Activated CD4-positive, alpha-beta T cell treated with anti-CD3 and anti-CD28 coated beads, Interleukin-2, amount 50 U/mL, for 4 hours (primary cell): ENCODE measurements at places on chromosomes 12 and 14.

DNA sequence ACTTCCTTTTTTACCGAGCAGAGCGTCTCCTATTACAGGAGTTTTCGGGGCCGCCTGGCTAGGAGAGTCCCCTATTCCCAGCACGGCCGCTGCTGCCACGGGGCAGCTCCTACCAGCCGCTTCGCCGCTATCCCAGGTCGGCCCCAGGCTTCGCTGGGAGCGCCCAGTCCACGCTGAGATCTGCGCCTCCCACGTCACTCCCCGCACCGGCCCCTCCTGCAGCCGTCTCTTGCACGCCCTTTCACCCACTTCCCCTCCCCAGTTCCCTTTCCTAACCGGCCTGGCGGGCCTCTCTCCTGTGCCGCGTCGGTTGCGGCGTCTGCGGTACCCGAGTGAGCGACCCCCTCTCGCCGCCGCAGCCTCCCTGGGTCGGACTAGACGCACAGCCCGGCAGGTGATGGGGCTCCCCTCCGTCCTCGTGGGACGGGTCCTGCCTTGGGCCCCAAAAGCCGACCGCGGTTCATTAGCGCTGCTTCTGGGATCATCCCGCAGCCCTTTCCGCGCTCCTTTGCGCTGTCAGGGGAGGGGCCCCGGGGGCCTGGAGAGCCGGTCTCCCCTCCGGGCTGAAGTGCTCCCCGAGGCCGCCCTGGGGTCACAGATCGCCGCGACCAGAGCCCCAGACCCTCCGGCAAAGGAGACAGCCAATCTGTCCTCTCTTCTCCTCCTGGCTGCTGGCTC lies 1318.4 kb downstream of the TMEM121 start:
- peak; percentile 53 for DNase-seq

DNA sequence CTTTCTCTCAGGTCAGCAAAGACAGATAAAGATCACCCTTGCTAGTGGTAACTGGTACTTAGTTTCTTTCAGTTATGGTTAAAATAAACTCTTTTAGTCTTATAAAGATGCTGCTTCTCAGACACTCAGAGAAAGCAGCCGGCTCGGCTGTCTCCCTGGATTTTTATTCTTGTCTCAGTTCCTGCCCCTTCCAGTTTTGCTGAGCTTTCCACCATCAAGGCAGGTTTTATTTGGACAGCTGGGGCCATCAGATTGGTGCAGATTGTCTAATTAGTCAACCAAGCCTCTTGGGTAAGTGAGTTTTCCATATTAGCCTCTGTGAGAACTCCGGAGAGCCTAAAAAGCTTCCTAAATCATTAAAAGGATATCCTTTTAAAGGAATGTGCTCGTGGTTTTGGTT lies 130.8 kb upstream of the BMP4 start:
- DNase-seq, result no peak

- peak; percentile 25 for DNase-seq
These were observed 66.2 kb upstream of the GPR68 start for GRCh38 chr14:91310606-91311283.

- no peak for DNase-seq
These were observed 136.9 kb downstream of the SLC38A1 start for GRCh38 chr12:46131732-46132469.

- no peak for DNase-seq
These were observed 15.8 kb downstream of the KRT7 start for GRCh38 chr12:52248541-52249461.

DNA sequence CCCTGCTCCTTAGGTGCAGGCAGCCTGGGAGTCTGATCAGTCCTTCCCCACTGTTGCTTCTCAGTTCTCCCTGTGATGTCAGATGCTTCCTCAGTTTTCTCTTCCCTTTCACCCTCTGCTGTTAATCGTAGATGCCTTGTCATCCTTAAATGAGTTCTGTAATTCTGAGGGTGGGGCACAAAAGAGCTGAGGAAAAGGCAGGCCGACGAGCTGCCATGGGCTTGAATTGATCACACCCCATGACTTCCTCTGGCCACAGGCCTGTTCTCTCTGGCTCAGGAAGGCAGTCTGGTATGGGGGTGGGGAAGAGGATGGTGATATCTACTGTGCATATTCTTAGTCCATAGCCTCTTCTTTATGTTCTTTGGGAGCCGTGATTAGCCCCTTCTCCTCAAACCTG lies 5.2 kb upstream of the AP1G2 start:
- no peak for DNase-seq

- no peak for DNase-seq
These were observed 30.4 kb downstream of the FBXO34 start for GRCh38 chr14:55301437-55302121.

GRCh38 chr12:122327494-122328385 lies 61.4 kb upstream of the VPS33A start:
- no peak for DNase-seq

- DNase-seq, result no peak
These were observed 393.8 kb upstream of the DCN start for GRCh38 chr12:91576432-91576831.

DNA sequence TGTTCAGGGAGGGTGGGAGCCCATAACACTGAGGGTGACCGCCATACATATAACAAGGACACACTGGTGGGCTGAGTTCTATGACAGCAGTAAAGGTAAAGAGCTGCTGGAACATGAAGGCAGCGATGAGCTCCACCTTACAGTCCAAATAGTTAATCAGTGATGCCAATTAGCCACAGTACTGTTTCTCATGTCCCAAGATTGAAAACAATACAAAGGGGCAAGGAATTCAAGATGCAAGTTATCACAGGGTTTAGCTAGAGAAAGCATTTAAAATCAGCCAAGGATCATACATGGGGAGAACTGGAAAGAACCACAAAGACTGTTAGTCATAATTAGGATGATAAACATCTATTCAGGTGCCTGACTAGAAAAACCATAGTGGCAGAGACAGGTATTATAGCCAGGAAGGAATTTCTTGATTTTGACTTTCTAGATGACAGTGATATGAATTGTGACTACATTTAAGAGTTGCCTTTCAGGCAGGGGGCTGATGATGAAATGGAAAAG lies 221.2 kb downstream of the SLC2A13 start:
- no peak for DNase-seq

- no peak for DNase-seq
These were observed 255.7 kb downstream of the ADGRD1 start for GRCh38 chr12:131209082-131210070.

DNA sequence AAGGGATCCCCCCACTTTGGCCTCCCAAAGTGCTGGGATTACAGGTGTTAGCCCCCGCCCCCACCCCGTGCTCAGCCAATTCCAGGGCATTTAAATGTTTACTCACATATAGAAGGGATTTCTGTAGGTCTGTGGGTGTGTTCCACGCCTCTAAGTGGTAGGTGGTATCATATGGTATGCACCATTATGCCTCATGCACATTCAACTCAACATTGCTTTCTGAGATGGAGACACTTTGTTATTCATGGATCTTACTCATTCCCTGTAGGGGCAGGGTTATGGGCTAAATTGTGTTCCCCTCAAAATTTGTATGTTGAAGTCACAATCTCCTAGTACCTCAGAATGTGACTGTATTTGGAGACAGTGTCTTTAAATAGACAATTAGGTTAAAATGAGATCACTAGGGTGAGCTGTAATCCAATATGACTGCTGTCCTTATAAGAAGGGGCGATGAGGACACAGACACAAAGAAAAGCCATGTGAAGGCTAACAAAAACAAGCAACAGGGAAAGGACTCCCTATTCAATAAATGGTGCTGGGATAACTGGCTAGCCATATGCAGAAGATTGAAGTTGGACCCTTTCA lies 200.6 kb downstream of the EFCAB11 start:
- DNase-seq, result no peak

GRCh38 chr14:35829449-35829848 lies 3.3 kb downstream of the BRMS1L start:
- DNase-seq, result no peak

DNA sequence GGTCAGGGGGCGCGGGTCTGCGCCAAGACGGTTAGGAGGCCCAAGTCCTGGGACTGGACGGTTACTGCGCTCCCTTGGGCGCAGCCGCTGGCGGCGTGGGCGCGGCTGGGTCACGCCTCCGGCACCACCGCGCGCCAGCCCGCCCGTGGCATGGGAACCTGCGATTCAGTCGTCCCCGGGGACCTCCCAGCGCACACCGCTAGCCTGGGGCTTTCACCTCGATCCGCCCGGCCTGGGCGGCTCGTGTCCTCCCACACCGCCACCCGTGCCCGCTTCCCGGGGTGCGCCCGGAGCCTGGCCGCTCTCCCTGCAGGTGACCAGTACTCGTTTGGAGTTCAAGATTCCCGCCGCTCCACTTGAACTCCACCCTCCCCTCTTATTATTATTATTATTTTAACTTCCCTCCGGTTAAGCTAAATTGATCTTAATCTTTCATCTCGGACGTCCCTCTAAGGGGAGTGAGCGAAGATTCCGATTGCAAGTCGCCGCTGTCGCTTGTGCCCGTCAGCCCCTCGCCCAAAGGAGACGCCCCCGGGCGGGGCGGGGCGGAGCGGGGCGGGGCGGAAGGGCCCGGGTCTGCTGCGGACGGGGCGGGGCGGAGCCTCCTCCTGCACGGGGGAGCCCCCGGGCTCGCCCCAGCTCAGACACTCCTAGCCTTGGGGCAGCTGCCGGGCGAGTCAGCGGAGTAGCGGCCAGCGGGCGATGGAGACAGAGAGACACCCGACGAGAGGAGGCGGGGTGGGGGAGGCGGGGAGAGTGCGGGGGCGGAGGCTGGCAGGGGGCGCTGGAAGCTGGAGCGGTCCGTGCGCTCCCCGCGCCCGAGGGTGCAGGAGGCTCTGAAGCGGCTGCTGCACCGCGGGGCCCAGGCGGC lies at the start of gene KCNMB4:
KCNMB4 (plus strand) TSS at position 643 of the 871 bp plus-strand sequence. CDS start 445 bp downstream, outside the sequence.
- peak; percentile 60 for DNase-seq

DNA sequence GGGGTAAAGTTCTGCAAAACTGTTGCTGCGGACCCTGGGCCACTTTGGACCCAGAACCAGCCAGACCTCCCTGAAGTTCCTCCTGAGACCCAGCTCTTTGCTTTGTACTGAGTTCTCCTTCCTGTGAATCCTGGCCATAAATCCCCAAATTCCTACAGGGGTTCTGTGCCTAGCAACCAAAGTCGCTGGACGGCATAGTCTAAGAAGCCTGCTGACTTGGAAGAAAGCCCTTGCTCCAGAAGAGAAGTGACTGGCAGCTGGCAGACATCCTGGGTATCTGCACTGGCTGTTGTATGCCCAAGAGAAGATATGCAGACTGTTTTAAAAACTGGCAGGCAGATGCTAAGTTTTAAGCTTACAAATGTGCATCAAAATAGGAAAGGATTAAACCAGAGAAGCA lies 99.9 kb upstream of the SLC24A4 start:
- DNase-seq, result no peak

- DNase-seq, result no peak
These were observed 105.4 kb downstream of the CRACR2A start for GRCh38 chr12:3647504-3647903.

- no peak for DNase-seq
These were observed 26.7 kb downstream of the SPX start for GRCh38 chr12:21552635-21553328.

DNA sequence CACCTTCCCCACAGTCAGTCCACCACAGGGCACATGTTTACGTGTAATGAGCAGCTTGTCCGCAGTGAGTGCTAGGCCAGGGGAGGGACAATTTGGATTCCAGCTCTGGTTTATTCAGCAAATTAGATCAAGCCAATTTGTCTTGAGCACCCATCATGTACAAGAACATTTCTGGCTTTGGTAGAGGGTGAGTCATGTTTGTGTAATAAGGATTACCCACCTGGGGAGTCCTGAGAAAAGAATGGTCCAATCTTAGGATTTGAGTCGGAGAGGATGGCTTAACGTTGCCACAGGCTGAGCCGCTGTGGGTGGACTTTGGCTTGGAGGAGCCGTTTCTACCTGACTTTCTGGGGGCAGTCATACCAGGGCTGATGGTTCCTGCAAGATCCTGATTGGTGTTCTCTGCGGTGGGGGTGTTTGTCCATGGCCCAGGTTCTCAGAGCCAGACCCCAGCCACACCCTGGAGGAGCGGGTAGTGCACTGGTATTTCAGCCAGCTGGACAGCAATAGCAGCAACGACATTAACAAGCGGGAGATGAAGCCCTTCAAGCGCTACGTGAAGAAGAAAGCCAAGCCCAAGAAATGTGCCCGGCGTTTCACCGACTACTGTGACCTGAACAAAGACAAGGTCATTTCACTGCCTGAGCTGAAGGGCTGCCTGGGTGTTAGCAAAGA lies 143.7 kb downstream of the SMOC1 start:
- DNase-seq, result no peak

DNA sequence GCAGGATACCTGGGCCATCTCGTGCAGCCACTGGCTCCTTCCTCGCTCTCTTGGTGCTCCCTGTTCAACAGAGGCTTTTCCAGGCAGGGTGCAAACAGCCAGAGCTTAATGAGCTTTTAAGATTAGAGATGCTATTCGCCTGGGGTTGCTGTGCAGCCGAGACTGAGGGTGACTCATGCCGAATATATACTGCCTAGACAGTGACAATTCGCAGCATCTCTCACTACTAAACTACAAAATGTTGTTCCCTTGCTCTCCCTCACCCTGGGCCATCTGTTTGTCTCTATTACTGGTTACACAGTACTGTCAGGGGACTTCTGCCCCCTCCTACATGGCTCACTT lies 26.0 kb upstream of the TESC start:
- DNase-seq, result no peak

GRCh38 chr14:90140956-90141316 lies 79.1 kb downstream of the KCNK13 start:
- no peak for DNase-seq

- peak; percentile 59 for DNase-seq
These were observed 2.9 kb upstream of the SETD1B start for GRCh38 chr12:121800694-121801594.

GRCh38 chr12:28988325-28988704 lies 160.8 kb upstream of the FAR2 start:
- no peak for DNase-seq

GRCh38 chr14:67680121-67680602 lies 5.7 kb upstream of the VTI1B start:
- no peak for DNase-seq

GRCh38 chr12:132167611-132168310 lies 23.5 kb downstream of the NOC4L start:
- no peak for DNase-seq

DNA sequence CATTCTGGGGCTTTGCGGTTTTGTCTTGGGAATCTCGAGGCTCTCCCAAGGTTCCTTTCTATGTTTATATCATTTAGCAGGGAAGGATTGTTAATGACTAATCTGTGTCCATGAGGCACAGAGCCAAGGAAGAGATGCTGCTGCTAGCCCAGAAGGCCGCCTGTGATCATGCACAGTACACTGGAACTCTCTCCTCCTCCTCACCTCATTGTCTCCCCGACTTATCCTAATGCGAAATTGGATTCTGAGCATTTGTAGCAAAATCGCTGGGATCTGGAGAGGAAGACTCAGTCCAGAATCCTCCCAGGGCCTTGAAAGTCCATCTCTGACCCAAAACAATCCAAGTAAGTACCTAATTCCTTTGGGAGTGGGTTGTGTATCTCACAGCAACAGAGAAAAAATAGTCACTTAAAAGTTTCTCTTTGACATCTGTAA lies at the start of gene NR1H4:
NR1H4 (plus strand) TSS at position 151 of the 435 bp plus-strand sequence. CDS start 19,458 bp downstream, outside the sequence.
- DNase-seq, result no peak

- DNase-seq, result no peak
These were observed 550 bp downstream of the GNG2 start for GRCh38 chr14:51860825-51861499.
